ENCODE measurements at places on chromosomes 11 and 22. TPM values are rescaled to one million over a fixed set of nuclear protein-coding genes. Genes with fewer than 3 reads are reported as not detected.

MIAT gene
- 0.72 TPM for total RNA-seq

KIRREL3 gene
- total RNA-seq, result 4.6 TPM

PHOX2A gene
- total RNA-seq, result not detected

KCNQ1OT1 gene
- 3.9 TPM for total RNA-seq

PNPLA5 gene
- not detected for total RNA-seq

OR52E1 gene
- total RNA-seq, result not detected

VPREB3 gene
- total RNA-seq, result not detected

ACR gene
- total RNA-seq, result not detected

VPREB1 gene
- not detected for total RNA-seq
